ENCODE measurements at places on chromosomes 13 and 19. TPM values are rescaled to one million over a fixed set of nuclear protein-coding genes. Genes with fewer than 3 reads are reported as not detected.

GRCh38 chr19:43624933-43625332 is 5.5 kb upstream of the ZNF428 start:
- DNase-seq = peak; percentile 92

GRCh38 chr19:52990759-52991418 is 22.8 kb upstream of the ERVV-1 start:
- no peak for DNase-seq

GRCh38 chr19:47491358-47492136 is 7.5 kb upstream of the KPTN start:
- DNase-seq = peak; percentile 41

DNA sequence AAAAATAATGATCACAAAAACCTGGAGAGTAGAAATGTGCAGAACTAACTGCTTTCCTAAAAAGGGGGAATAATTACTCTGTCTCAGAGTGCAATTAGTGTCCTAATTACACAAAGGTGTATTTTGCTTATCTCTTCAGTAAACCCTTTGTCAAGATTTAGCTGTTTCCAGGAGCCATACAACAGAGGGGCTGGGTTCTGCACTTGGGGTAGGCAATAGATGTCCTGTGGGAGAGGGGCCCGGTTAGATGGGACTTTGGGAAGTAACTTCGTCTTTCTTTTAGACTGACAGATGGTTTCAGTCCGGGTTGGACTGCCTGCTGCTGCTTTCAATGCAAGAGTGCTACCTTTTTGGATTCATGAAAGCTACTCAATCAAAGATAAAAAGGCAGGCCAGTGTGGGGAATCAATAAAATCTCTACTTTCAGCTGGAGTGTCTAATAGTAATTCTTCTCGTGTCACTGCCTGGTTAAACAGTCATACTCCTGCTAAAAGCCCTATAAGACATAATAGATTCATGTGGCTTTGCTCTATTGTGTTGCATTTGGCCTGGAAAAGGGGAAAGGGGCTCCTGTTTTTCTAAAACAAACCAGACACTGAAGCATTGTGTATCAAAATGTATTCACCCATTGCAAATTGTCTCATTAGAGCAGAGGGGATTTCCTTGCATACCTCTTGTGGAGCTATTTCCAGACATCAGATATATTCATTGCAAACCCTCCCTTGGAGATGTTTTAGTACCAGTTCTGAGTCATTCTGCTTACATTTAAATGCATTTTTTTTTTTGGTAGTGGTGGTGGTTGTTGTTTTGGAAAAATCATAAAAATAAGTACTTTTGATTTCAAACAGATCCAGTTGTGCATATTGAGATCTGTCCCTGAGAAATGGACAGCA is 83.3 kb upstream of the PCDH8 start:
- DNase-seq = no peak

DNA sequence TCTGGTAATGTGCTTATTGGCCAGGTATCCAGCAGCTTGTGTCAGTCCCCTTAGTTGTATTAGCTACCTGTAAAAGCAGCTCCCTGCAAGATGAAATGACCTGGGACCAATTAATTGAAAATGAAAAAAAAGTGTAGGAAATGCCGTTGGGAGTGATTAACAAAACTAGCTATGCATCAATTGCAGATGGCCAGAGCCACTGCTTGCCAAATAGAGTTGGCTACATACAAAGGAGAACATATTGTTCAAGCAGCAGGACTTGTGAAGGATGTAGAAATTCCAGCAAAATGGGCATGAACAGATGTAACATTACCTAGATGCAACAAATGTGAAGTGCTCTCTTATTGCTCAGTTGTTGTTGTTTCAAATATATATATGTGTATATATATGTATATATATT is 300.5 kb downstream of the PCDH17 start:
- DNase-seq = no peak

DNA sequence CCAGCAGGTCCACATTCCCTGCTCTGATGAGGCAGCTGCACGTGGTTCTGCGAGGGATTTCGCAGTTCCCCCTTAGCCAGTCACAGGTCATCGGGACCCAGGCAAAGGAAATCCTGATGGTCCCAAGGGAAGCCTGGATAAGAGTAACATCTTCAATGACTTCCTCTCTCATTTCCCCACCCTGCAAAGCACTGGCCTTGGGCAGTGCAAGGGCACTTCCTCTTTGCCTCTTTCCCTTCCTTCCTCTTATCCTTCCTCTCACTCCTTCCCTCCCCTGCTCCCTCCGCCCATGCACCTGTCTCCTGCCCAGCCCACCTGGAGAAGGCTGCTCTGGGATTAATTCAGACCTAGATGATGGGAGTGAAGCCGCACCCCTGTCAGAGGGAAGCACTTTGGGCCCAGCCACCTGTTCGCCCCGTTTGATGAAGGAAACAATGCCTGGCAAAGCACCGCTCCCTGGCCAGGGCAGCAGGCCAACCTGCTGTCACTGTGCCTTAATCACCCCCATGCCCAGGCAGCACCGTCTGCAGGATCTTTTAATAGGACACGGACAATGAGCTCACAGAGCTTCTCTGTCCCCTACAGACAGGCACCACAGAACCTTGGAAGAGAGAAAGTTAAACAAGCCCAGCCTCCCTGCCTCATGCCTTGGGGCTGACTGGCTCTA is 113.5 kb upstream of the PABPC3 start:
- DNase-seq = no peak

- no peak for DNase-seq
Observed at GRCh38 chr19:40256512-40256911, 28.6 kb downstream of the AKT2 start.

- DNase-seq = peak; percentile 40
Observed at GRCh38 chr13:85108356-85108755, 690.9 kb downstream of the SLITRK6 start.

- DNase-seq = no peak
Observed at GRCh38 chr19:5914358-5914774, 312 bp downstream of the CAPS start.

- no peak for DNase-seq
Observed at GRCh38 chr19:2982983-2983350, 5.6 kb downstream of the TLE6 start.

GRCh38 chr13:21234526-21234925 is 58.1 kb downstream of the MRPL57 start:
- no peak for DNase-seq

Gene SIGLEC9
- 62.7 TPM for total RNA-seq

Gene ACER1
- total RNA-seq = 0.23 TPM

Gene ZGLP1
- total RNA-seq = 4.0 TPM

Gene RNF113B
- total RNA-seq = not detected

Gene BRME1
- 1.2 TPM for total RNA-seq

Gene ZNF90
- 4.2 TPM for total RNA-seq

Gene CLIP3
- 16.4 TPM for total RNA-seq

Gene ZNF283
- total RNA-seq = 14.0 TPM

All from spleen (tissue), 13 donors.